Muscle of leg (tissue), 16 donors: ENCODE measurements at places on chromosomes 13 and 19. TPM values are rescaled to one million over a fixed set of nuclear protein-coding genes. Genes with fewer than 3 reads are reported as not detected.
A peak's percentile ranks its signal among the peaks of the same experiment; 100 is the strongest.

- DNase-seq, result no peak
- H3K4me1 ChIP-seq, result no peaks in the 10 kb centered on the region
- no peaks in the 10 kb centered on the region for H3K27me3 ChIP-seq
Observed at GRCh38 chr13:80906860-80907259, 565.9 kb upstream of the SPRY2 start.

DNA sequence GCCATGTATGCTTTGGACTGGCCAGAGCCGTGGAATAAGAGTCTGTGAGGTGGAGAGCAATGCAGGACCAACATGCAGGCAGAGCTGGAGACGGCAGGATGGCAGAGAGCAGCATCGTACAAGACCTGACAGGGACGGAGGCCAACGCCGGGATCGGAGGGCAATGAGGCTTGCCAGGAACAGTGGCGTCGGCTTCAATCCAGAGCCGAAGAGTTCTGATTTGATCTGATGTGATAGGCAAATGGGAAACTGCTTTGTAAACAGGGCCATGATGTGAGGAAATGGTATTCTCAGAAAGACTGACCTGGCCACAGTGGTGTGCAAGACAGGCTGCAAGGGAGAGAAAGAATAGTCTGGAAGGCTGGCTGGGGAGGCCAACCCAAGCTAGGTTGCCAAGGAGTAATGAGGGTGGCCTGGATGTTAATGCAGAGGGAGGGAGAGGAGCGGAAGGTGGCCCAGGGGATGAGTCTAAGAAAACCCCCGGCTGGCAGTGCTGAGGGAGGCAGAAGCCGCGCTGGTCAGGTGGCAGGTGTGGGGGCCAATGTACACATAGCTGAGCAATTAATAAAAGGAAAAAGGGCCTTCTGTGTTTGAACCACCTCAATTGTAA lies 26.7 kb downstream of the RCBTB2 start:
- no peaks in the 10 kb centered on the region for H3K27me3 ChIP-seq
- H3K4me1 ChIP-seq, result peaks cover 24% of the 10 kb centered on the region
- H3K36me3 ChIP-seq, result peaks cover 20% of the 10 kb centered on the region
- H3K4me3 ChIP-seq, result no peak overlapping the region
- no peak for DNase-seq

GRCh38 chr19:1482361-1483130 lies 3.5 kb upstream of the C19orf25 start:
- H3K4me3 ChIP-seq, result no peak overlapping the region
- DNase-seq, result no peak
- H3K27me3 ChIP-seq, result no peaks in the 10 kb centered on the region
- H3K4me1 ChIP-seq, result peaks cover 12% of the 10 kb centered on the region

- no peaks in the 10 kb centered on the region for H3K4me1 ChIP-seq
- DNase-seq, result no peak
- peaks cover 62% of the 10 kb centered on the region for H3K36me3 ChIP-seq
- H3K27ac ChIP-seq, result no peak overlapping the region
Observed at GRCh38 chr19:3494051-3494450, 6.4 kb downstream of the DOHH start.

ZNF491 gene
- total RNA-seq, result 4.8 TPM

- peaks cover 17% of the 10 kb centered on the region for H3K4me1 ChIP-seq
- peak; percentile 46 for DNase-seq
- peak overlapping the region; percentile 93 for H3K4me3 ChIP-seq
- peak overlapping the region; percentile 92 for H3K27ac ChIP-seq
Observed at GRCh38 chr19:57241176-57241575, 744 bp downstream of the ZNF805 start.

DNA sequence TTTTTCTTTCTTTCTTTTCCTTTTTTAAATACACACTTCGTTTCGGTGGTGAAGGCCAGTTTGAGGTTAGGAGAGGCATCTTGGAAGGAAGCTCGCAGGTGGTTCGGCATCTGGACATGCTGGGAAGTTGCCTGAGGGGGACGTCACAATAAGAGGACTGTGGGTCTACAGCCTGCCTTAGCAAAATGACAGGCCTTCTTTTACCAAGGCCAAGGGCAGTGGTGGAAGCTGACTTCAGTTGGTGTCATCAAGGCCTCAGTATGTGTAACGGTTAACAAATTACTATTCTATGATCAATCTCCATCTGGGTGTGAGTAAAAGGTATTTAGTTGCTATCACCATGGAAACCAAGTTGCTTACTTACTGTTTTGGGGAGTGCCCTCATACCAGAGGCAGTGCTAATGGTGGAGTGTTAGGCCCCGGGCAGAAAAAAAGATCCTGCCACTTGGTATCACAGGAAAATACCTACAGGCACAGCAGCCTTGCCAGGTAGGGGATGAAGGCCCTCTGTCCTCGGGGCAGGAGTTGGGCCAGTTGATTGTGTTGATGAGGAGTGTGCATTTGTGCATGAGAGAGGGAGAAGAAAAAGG lies 10.3 kb downstream of the ACTN4 start:
- DNase-seq, result no peak
- H3K27me3 ChIP-seq, result no peaks in the 10 kb centered on the region
- no peak overlapping the region for H3K4me3 ChIP-seq
- peak overlapping the region; percentile 86 for H3K27ac ChIP-seq

GRCh38 chr13:110373617-110374016 lies 66.5 kb downstream of the COL4A2 start:
- peak overlapping the region; percentile 81 for H3K27ac ChIP-seq
- H3K4me3 ChIP-seq, result no peak overlapping the region
- H3K36me3 ChIP-seq, result peaks cover 2% of the 10 kb centered on the region

DNA sequence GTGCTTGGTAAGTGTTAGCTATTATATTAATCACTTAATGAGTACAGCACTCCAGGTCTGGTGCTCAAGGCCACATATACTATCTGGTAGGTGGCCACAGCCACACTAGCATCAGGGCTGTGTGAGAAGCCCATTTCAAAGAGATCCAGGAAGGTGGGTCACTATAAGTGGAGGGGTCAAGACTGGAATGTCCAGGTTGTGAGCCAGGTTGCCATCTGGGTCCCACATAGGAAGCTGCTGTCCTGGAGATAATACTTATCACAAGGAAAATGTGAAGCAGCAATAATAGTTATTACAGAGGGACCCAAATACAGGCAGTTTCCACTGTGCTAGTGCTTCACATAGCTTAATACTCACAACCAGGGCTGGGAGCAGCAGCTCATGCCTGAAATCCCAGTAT lies 13.1 kb downstream of the C19orf47 start:
- no peak overlapping the region for H3K4me3 ChIP-seq
- peaks cover 60% of the 10 kb centered on the region for H3K36me3 ChIP-seq
- no peak for DNase-seq
- H3K4me1 ChIP-seq, result no peaks in the 10 kb centered on the region

DNA sequence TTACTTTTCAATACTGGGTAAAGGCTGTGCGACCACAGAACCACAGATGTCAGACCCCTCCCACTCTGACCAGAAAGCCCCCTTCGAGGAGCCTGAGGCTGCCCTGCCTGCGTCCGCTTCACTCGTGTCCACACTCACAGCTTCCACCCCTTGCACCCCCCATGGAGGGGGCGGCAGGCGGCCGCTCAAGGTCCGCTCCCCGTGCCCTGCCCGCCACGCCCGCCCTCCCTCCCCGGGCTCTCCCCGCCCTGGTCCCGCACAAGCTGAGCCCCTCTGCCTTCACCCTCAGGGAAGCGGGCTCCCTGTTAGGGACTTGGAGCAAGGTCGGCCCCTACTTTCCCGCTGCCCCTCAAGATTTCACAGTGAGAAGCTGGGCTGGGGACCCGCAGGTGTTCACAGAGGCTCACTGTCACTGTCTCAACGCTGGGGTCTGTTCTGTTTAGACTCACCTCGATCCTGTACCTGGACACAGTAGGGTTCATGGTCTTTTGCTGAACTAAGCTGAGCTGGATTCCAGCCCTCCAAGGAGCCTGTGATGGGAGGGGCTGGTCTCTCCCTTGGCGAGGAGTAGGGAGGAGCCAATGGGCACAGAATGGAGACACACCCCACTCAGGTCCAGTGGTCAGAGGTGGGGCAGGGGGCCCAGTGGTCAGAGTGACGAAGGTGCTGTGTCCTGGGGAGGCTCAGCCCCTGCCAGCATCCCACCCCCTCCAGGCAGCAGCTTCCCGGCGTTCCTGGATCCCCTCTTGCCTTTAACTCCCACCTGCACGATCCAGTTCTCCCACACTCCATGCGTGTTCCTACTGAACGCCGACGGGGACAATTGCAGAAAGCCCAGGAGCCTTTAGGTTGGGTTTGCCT lies 69.5 kb downstream of the SPACA7 start:
- H3K36me3 ChIP-seq, result no peaks in the 10 kb centered on the region
- peaks cover 52% of the 10 kb centered on the region for H3K27me3 ChIP-seq
- no peak overlapping the region for H3K27ac ChIP-seq
- no peak for DNase-seq
- no peak overlapping the region for H3K4me3 ChIP-seq

ADM5 gene
- total RNA-seq, result 0.89 TPM

DNA sequence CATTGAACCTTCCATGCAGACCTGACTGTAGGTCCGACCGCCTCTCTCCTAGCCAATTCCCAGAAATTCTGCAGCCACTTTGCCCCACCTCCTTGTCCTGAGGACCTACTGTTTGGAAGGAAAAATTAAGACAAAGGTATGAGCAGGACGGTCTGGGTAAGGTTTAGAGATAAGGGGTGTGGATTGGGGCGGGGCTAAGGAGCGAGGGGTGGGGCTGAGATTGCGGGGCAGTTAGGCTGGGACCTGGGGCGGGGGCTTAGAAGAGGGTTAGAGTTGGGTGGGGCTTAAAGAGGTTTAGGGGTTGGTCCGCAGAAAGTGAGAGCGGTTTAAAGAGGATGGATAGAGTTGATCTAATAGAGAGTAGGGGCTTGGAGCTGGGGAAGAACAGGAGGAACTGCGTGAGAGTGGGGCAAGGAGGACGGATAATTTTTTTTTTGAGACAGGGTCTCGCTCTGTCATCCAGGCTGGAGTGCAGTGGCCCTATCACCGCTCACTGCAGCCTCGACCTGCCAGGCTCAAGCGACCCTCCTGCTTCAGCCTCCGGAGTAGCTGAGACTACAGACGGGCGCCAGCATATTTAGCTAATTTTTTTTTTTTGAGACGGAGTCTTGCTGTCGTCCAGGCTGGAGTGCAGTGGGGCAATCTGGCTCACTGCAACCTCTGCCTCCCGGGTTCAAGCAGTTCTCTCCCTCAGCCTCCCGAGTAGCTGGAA lies 1.7 kb upstream of the ZNF865 start:
- H3K27ac ChIP-seq, result peak overlapping the region; percentile 100
- H3K4me3 ChIP-seq, result no peak overlapping the region
- H3K4me1 ChIP-seq, result peaks cover 22% of the 10 kb centered on the region
- no peaks in the 10 kb centered on the region for H3K27me3 ChIP-seq
- DNase-seq, result no peak

GEMIN7 gene
- total RNA-seq, result 13.8 TPM

SYNGR4 gene
- not detected for total RNA-seq
